ENCODE measurements at places on chromosomes 5 and 9.

DNA sequence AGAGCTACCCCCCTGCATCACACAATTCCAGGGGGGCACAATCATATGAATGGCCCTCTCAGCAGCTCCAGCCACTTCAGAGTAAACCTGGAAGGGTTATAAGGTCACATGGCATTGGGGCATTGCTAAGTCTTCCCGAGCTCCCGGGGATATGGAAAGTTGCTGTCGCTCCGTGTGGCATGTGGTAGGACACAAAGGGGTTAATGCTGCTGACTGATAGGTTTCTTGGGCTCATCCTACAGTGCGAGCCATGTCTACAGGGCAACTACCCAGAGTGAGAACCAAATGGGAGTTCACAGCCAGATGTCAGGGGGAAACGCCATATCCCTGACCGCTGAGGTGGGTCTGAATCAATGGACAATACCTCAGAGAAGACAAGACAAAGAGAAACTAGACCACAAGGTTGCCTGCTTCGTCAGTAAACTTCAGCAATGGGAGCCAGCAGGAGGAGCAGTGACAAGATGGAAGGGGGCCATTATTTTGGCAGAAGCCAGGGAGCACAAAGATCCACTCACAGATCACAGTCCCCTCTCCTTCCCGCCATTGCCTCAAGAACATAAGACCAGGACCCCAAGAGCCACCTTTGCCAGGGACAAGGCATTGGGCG is 52.4 kb upstream of the SHISAL2B start:
- DNase-seq = no peak

DNA sequence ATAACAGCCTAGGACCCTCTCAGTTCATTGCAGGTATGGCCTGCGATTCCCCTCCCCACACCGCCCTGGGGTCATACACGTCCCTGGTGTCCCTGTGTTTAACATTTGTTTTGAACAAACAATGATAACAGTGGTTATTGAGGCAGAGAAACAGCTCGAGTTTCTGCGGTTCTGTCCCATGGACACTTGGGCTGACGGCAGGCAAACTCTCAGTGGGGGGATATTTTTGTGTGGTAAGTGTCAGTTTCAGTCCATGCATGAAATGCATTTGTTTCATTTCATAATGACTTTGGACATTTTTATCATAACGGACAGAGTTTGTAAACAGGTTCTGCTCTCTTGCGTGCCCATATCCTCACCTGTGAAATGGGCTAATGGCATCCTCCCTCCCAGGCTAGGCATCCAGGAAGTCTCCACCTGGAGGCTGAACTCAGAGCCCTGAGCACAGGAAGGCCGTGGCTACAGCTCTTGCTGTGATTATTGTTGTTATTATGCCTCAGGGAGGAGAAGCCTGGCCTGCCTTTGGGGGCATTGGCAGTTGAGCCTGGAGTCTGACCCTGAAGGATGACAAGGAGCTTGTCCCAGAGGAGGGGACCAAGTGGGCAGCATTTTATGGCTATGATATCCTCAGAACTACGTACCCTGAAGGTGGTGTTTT is 190.9 kb downstream of the GADD45G start:
- no peak for DNase-seq

DNA sequence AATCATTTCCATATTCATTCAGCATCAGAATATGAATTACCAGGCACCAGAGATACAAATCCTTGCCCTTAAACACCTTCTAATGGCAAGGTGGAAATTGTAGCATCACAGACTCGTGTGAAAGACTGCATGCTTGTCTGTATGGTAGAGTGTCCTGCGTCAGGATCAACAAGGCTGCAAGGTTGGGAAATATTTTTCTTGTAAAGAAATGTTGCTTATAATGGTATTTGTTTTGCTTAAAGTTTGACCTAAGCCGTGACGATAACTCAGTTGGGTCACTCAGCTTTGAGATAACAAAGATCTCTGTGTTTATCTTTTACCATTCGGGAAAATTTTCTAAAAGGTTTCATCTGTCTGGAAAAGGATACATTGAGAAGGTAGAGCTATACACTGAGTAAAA is 87.6 kb downstream of the BASP1 start:
- DNase-seq = no peak

GRCh38 chr5:163908253-163908652 is 402.8 kb downstream of the MAT2B start:
- DNase-seq = no peak

- no peak for DNase-seq
These were observed 2.8 kb downstream of the CDH10 start for GRCh38 chr5:24642022-24642421.

DNA sequence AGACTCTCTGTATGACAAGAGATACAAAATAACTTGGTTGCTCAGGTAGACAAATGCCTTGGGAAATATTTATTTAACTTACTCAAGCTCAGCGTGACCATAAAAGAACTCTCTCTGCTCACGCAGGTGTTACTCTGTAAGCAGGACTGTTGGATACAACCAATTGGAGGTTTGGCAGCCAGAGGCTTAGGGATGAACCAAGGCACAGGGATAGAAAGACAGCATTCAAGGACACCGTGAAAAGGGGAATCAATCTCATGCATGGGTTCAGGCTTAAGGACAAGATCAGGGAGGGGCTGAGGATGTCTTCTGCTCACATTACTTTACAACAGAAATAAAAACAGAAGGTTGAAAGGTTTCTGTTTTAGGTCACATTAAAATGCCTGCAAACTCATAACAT is 389.0 kb upstream of the BRINP1 start:
- DNase-seq = no peak

DNA sequence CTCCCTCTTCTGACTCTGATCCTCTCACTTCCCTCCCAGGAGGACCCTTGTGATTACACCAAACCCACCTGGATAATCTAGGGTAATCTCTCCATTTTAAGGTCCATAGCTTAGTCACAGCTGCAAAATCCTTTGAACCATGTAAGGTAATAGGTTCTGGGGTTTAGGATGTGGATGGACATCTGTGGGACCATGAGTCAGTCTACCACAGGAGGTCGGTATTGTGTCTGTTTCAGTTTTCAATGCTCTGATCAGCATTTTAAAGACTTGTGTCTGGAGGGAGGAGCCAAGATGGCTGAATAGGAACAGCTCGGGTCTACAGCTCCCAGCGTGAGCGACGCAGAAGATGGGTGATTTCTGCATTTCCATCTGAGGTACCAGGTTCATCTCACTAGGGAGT is 112.6 kb downstream of the CAVIN4 start:
- no peak for DNase-seq

- DNase-seq = no peak
These were observed 195.7 kb downstream of the ZNF608 start for GRCh38 chr5:124550731-124551130.

DNA sequence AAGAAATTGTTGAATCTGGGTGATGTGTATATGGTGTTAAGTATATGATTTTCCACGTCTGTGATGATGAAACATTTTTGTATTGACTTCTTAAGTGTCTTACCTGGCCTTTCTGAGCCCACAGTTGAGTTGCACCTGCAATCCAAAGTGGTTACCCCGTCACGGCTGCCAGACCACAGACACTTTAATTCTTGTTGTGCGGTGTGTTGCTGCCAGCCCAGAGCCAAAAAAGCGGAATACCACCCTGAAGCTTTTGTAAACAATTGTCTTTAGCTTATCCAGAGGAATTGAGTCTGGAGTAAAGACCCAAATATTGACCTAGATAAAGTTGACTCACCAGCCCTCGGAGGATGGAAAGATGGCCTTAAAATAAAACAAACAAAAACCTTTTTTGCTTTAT is 35.1 kb downstream of the MTAP start:
- DNase-seq = no peak

GRCh38 chr5:103758996-103759395 is 196.4 kb upstream of the NUDT12 start:
- DNase-seq = no peak

DNA sequence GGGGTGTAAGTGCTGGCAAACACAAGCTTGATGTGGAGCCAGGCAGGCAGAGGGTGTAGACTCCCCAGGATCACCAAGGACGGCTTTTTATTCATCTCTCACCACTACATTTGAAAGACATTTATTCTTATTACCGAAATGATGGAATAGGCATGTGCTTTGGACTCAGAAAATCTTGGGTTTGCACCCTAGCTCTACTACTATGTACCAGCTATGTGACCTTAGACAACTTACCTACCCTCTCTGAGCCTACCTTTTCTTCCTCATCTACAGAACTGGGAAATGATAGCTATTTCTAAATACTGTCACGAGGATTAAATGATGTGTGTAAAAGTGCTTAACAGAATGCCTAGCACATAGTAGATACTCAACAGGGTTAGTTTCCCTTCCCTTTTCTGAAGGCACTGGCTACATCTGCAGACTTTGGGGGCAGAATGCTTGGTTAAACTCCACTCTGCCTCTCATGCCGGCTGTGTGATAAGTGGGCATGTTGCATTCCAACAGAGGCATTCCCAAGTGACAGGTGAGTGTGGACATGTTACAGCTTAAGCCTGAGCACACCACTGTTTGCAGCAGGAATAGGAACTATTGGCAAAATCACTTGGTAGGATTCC is 94.8 kb downstream of the SLC1A3 start:
- no peak for DNase-seq

- no peak for DNase-seq
These were observed 169.3 kb downstream of the FANCC start for GRCh38 chr9:95148208-95148520.

GRCh38 chr5:131647048-131647769 is 12.2 kb upstream of the RAPGEF6 start:
- no peak for DNase-seq

DNA sequence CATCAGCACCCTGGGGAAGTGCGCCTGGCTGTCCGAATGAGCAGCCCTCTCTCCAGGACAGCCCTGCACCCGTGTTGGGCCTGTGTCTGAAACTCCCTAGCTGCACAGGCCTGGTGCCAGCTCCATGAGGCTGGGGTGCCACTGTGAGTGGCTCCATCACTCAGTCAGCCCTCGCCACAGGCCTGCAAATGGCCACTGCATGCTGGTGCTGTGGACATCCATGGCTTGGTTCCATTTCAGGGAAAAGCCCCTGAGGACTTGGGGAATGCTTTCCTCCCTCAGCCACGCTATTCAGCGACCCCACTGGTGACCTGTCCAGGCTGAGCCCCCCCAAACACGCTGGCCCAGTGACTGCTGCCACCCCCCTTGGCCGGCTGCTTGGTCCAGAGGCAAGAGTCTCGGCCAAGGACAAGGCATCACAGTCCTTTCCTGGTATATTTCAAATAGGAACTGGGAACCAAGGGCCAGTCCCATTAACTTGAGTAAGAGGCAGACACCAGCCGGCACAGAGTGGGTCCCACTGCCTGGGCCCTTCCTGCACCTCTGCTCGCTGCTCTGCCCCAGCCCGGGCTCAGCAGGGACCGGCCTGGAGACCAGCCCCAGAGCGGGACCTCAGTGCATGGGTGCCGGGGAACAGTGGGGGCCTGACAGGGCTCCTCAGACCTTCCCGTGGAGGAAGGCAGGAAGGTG is 181.3 kb downstream of the AUH start:
- DNase-seq = no peak

DNA sequence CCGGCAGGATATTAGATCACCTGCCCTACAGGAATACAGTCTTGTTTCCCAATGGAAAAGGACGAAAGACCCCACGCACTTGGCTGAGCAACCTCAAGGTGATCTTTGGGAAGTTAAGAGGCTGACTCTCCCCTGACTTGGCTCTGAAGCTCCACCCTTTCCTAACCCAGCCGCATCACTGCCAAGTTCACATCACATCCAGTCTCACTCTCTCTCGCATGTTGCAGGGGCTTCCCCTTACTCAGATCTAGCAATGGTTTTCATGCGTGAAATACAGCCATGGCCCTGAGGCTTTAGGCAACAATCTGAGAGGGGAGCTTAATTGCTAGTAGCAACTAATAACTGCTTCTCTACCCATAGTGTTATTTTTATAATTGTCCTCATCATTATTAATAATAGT is 211.6 kb downstream of the DOCK8 start:
- no peak for DNase-seq

- no peak for DNase-seq
These were observed 286.9 kb upstream of the TARS1 start for GRCh38 chr5:33153831-33154230.

- no peak for DNase-seq
These were observed 47.7 kb upstream of the STK32A start for GRCh38 chr5:147187099-147187540.

- DNase-seq = no peak
These were observed 8.7 kb upstream of the SSBP2 start for GRCh38 chr5:81759632-81760005.

- DNase-seq = peak; percentile 59
These were observed 54.5 kb downstream of the ZNF366 start for GRCh38 chr5:72452515-72453245.

GRCh38 chr5:128487041-128487440 is 51.0 kb downstream of the FBN2 start:
- DNase-seq = no peak

DNA sequence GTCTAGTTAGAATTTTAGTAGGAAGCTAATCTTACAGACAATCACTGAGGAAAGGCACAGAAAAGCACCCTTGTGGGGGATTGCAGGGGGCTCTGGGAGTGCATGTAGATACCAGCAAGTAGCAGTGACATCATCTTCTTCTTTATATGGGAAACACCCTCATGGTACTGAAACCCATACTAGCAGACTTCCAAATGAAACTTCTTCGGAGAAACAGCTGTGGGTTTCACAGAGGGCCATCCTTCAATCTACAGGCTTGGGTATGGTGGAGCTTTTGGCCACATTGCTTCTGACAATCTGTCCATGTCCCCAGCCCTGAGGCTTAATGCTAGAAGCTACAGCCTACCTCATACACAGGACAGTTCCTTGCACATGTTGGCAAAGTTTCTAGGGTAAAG is 165.2 kb upstream of the NFIB start:
- DNase-seq = no peak

GRCh38 chr9:1440256-1440655 is 390.1 kb downstream of the DMRT2 start:
- no peak for DNase-seq

DNA sequence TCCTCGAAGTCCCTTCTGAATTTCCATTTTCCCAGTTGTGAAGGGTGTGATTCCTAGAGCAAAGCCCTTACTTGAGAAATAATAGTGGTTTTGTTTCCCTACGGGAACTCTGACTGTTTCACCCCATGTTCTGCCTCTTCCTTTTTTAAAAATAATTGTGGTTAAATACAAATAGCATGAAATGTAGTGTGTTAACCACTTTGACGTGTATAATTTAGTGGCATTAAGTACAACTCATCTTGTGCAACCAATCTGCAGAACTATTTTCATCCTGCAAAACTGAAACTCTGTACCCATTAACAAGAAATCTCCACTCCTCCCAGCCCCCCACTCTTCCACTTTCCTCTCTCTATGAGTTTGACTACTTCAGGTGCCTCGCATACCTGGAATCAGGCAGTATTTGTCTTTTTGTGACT is 35.6 kb upstream of the HAND1 start:
- no peak for DNase-seq

- no peak for DNase-seq
These were observed 326.4 kb upstream of the TARS1 start for GRCh38 chr5:33114361-33114760.

- peak; percentile 25 for DNase-seq
These were observed 190.3 kb downstream of the TLE1 start for GRCh38 chr9:81499021-81499454.

DNA sequence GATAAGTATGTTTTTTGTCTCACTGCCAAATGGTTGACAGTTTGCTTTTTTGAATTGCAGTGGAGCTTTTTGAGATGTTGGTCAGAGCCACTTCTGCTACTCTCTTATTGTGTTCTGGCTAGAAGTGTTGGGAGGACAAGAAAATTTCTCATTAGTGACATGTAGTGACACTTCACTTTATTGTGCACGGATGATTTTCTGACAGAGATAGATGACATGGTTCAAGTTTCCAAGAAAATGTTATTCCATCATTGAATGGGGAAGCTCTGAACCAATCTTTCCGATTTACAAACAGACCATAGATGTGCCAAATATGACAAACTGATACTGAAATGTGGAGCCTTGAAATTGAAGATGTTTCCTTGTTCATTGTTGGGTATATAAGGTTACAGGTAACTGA is 558.9 kb upstream of the WWC1 start:
- no peak for DNase-seq
